ENCODE measurements at places on chromosomes 3 and 15. TPM values are rescaled to one million over a fixed set of nuclear protein-coding genes. Genes with fewer than 3 reads are reported as not detected.

The ACAN gene
- under 0.01 TPM for total RNA-seq

The ARGFX gene
- total RNA-seq, result not detected

The DNAJA4 gene
- 1.9 TPM for total RNA-seq

The TMEM266 gene
- total RNA-seq, result not detected

Data from placental pericyte (primary cell).